Keratinocyte (primary cell): ENCODE measurements at places on chromosomes 7 and 10. TPM values are rescaled to one million over a fixed set of nuclear protein-coding genes. Genes with fewer than 3 reads are reported as not detected.

- no peak for DNase-seq
These were observed 62.4 kb upstream of the ANTXRL start for GRCh38 chr10:46224414-46224682.

DNA sequence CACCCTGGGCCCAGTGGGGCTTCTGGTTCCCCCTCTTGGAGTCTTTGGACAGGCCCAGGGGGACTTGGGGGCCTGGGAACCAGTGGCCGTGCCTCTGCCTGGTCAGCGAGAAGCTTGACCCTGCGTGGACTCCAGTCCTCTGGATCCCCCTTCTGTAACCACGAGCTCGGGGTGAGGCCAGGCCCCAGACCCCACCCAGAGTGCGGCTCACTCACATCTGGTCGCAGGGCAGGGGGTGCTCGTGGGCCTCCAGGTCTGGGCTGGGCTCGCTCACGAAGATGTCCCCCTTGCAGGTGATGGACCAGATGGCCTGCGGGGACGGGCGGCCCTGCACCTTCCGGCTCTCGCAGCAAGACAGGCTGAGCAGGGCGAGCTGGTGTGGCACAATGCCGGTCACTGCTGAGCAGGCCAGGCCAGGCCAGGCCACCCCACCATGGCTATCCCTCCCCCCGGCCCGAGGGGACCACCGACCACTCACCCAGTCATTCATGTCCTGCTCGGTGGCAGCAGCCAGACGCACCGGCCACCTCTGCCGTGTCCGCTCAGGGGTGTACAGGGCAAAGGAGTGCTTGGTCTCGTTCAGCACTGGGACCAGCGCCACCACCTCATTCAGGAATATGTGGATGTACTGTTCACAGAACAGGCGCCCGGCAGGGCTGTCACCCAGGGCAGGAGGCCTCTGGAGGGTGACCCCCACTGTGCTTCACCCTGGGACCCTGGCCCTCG, 19.7 kb downstream of the BHLHA15 start:
- DNase-seq, result no peak

DNA sequence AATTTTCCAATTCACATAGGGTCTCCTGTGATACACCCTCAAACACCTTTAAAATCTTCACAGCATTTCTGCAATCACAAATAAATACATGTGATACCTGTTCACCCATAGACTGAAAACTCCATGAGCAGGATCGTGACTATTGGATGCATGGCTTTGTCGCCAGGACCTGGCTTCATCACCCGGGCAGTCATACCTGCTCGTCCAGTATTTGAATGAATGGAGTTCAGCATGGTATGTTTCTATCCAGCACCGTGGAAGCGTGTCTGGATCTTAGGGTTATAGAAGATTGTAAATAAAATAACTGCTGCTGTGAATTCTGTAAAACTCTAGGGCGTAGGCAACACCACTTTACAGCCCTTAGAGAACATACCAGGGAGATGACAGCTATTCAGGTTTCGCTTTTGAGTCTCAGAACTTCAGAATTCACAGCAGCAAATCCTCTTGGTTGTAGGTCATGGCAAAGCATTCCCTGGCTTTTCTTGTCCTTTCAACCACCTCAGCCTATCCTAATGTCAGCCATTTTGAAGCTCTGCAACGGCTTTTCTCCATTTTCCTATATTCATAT, 47.4 kb upstream of the USP6NL start:
- no peak for DNase-seq

GRCh38 chr10:3812141-3812540, 27.1 kb upstream of the KLF6 start:
- DNase-seq, result no peak

DNA sequence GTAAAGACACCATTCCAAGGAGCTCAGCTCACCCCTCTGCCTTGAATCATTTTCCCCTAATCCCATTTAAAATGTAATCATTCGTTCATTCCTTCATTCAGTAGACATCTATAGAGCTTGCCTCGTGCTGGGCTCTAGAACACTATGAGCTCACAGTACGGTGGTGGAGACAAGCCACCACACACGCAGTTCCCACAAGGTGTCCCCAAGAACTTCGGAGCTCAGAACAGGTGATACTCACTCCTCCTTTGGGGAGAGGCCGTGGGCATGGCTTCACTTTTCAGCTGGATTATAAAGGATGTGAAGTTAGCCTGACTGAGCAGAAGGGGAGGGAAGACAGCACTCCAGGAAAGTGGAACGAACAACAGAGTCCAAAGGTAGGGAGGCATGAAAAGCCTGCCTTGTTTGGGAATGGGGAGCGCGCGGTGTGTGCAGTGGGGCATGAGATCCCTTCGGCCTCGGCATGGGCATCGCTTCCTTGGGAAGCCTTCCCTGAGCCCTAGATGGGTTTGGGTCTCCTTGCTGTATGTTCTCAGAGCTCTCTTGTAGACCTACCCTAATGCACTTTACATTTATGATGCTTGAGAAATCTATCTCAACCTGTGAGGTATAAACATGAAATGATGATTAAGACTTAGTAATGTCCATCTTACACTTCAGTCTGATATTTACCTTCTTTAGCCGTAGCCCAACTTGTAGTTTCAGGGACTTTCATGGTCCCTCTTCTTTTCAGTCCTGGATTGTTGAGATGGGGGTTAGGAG, 809 bp upstream of the OGA start:
- no peak for DNase-seq

- DNase-seq, result no peak
These were observed 8.3 kb upstream of the FMC1 start for GRCh38 chr7:139332697-139333359.

DNA sequence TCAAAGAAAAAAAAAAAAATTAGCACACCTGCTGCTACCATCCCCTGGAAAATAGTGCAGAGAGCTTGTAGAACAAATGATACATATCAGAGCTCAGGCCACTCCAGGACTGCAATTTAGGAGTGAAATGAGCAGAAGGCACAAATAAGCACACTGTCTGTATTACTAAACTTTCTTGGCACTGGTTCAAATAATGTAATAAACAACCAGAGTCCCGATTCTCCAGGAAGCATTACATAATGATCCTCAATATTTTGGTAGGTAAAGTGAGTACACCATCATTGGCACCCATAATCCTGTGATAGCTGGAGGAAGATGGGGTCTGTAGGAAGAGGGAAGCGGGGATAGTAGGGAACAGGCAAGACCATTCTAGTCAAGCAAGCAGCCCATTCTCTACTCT, 74.3 kb downstream of the SVOPL start:
- DNase-seq, result no peak

GRCh38 chr7:87552351-87552900, 48.3 kb downstream of the ABCB1 start:
- DNase-seq, result no peak

DNA sequence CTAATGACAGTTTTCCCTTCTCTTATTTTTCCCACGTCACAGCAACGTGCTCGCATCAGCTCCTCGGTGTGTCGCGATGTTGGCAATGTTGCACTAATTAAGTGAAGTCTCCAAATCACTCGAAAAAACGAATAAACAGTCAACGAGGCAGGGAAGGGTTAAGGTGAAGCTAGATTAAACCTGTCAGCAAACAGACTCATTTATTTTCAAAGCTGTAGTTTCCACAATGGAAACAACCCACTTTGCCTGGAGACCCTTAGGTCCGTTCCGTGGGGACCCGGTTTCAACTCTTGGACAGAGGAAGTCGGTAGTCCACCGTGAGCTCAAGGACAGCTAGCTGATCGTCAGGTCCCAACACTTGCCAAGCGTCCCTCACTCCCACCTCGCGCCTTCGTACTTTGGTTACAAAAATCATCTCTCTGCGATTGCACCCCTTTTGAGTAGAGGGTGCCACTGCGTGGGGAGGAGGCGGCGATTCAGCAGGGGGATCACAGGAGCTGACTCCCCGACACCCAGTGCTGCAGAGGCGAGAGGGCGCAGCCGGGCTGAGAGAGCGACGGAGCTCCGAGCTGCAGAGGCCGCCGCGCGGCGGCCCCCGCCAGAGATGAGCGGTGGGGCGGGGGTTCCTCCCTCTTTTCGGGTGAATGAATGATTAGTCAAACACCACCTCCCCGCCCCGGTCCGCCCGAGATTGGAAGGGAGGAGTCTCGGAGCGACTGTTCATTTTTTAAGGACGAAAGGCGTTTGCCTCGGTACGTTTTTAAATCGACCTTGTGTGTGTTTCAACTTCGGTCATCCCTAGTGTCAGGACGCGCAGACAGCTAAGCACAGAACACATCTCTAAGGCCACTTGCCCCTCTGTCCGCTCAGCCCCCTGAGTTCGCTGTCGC, 1.3 kb upstream of the BMPER start:
- DNase-seq, result no peak

GRCh38 chr10:79393221-79393923, 46.1 kb downstream of the PPIF start:
- DNase-seq, result no peak

GRCh38 chr7:129095258-129095657, 40.3 kb upstream of the TNPO3 start:
- no peak for DNase-seq

DNA sequence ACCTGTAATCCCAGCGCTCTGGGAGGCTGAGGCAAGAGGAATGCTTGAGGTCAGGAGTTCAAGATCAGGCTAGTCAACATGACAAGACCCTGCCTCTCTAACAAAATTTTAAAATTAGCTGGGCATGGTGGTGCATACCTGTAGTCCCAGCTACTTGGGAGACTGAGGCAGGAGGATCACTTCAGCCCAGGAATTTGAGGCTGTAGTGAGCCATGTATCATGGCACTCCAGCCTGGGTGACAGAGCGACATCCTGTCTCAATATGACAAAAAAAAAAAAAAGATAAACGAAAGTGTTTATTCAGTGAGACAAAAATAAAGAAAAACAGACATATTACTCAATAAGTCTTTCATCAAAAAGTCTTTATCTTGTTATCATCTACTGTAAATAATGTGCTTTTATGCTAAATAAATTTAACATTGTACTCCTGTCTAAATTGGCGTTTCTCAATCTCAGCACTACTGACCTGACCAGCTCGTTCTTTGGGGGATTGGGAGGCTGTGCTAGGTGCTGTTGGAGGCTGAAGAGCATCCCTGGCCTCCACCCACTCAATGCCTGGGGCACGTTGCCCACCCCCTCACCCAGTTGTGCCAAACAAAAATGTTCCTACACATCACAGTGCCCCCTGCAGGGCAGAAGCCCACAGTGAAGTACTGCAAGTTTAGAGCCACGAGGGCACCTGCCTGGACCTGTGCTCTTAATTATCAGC, 57.7 kb downstream of the NCAPG2 start:
- no peak for DNase-seq

GRCh38 chr10:113282564-113282963, 270.3 kb upstream of the HABP2 start:
- no peak for DNase-seq

DNA sequence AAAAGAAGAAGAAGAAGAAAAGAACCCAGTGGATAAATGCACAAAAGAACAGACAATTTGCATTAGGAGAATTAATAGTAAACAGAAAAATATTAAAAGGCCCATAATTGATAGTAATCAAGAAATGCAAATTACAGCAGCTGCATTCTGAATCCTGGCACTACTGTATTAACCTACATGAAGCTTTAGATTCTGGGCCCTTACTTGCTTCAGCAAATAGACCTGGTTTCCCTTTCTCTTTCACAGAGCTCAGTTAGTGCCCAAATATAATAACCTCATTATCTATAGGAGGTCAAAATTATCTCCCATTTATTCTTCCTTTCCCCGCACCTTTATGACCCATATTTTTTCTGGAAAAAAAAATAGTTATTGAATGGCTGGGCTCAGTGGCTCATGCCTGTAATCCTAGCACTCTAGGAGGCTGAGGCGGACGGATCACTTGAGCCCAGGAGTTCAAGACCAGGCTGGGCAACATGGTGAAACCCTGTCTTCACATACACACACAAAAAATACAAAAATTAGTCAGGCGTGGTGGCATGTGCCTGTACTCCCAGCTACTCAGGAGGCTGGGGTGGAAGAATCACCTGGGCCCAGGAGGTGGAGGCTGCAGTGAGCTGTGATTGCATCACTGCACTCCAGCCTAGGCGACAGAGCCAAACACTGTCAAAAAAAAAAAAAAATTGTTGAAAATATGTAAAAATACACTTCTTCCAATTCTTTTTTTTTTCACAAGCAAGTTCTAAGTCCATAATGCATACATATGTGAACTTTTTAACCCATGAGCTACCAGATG, 36.0 kb upstream of the PIK3AP1 start:
- DNase-seq, result no peak

Gene SERPINE1
- 522 to 820 TPM (median 808 TPM) in 3 replicates for polyA plus RNA-seq

Gene SPAM1
- not detected in 3 replicates for polyA plus RNA-seq

Gene EMX2
- 1.2 to 2.8 TPM (median 2.4 TPM) in 3 replicates for polyA plus RNA-seq

Gene PCDH15
- polyA plus RNA-seq, result 0.01 TPM in 1 of 3 replicates, not detected in the others

Gene PARG
- 13.8 to 18.6 TPM (median 17.0 TPM) in 3 replicates for polyA plus RNA-seq

Gene ZNF775
- polyA plus RNA-seq, result 1.0 to 1.9 TPM (median 1.1 TPM) in 3 replicates

Gene CTAGE8
- 0.50 to 0.88 TPM (median 0.52 TPM) in 3 replicates for polyA plus RNA-seq

Gene OR2A42
- not detected in 3 replicates for polyA plus RNA-seq
